ENCODE measurements at places on chromosomes 2 and 18. TPM values are rescaled to one million over a fixed set of nuclear protein-coding genes. Genes with fewer than 3 reads are reported as not detected.

DNA sequence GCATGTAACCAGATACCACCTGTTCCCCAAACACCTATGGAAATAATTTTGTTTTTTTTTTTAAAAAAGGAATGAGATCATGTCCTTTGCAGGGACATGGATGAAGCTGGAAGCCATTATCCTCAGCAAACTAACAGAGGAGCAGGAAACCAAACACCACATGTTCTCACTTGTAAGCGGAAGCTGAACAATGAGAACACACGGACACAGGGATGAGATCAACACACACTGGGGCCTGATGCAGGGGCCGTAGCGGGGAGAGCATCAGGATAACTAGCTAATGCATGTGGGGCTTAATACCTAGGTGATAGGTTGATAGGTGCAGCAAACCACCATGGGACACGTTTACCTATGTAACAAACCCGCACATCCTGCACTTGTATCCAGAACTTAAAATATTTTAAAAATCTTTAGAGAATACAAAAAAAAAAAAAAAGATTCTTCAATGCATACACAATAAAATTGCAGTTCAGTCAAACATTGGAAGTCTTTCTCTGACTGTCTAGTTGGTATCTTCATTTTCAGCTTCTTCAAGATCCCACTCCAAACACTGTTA, 11.6 kb upstream of the CASP10 start:
- DNase-seq = no peak

- DNase-seq = no peak
Measured at GRCh38 chr2:204900487-204900886, 355.2 kb downstream of the PARD3B start.

- no peak for DNase-seq
Measured at GRCh38 chr18:12309683-12310198, 1.7 kb downstream of the TUBB6 start.

GRCh38 chr2:213219816-213220215, 64.4 kb upstream of the SPAG16 start:
- DNase-seq = no peak

DNA sequence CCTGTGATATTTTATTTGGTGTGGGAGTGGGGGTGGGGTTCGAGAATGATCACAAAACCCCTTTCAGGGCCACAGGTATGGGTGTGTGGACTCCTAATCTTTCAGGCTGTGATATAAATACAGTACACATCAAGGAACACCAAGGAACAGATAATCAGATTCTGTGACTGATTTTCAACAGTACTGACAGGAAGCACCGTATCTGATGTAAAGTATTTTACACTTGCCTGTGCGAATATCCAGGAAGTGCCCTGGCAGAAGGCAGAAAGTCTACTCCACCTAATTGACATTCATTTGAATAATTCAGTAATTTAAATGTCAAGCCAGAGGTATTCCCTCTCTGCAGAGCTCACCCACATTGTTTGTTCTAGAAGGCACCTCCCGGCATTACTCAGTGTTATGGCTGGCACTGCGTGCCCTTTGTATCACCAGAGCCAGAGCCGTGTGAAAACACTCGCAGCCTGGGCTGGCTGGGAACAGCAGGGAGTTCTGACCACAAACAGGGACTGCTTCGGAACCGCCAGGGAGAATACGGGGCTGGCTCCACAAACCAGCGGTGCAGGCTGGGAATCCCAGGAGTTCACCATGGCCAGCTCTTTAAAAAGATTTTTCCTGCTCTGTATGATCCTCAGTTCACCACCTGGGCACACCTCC, 91.8 kb downstream of the ACVR1 start:
- peak; percentile 83 for DNase-seq

DNA sequence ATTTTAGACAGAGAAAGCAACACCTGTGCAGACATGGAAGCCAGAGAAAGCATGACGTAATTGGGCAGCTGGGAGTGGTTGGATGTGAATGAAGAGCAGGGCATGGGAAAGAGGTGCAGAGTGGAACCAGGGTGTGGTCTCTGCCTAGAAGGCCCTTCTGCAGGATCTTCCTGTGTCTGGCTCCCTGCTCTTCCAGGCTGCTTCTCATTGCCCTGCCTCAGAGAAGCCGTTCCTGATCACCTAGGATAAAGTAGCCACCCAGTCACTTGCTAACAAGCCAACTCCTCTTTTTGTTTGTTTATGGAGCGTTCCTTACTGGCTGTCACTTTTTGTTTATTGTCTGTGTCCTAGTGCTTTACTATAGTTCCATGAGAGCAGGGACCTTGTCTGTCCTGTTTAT, 28.5 kb downstream of the GALNT1 start:
- DNase-seq = no peak

DNA sequence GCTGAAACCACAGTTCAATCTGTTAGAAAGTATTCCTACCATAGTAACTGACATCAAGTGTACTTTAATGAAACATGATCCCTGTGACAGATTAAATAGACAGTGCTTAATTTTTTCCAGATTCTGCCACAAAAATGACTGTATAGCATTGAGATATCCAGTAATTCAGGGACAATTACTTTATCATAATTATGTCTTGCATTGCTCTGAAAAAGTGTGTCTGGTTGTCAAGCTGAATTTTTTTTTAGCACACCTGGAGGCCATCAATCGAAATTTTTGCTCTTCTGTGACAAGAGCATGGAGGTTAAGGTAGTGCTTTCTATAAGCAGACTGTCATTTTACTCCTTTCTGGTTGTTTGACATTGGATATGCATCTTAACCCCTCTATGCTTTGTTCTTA, 1083.8 kb upstream of the NRXN1 start:
- DNase-seq = no peak

DNA sequence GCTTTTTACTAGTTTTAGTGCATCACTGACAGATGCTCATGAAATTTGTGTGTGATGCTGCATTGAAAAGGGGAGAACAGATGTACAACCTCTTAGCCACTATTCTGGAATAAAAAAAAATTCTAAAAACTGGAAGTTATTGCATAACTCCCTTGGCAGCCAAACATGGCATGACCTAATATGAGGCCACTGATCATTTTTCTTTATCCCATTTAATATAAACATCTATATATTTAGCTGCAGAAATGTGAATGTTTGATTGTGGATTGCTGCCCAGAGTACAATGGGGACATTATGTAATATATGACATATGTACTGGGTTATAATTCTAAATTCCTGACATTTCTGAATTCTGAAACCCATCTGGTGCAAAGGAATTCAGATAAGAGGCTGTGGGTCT, 86.5 kb downstream of the CDCA7 start:
- DNase-seq = no peak

GRCh38 chr2:118865106-118865505, 17.7 kb upstream of the EN1 start:
- no peak for DNase-seq

Gene SLC39A10
- total RNA-seq = 7.2 TPM

Gene CPO
- 585 TPM for total RNA-seq

Gene PRKAG3
- not detected for total RNA-seq

Measured in Peyer's patch (tissue), 4 donors.